ENCODE measurements at places on chromosomes 16 and 17.

DNA sequence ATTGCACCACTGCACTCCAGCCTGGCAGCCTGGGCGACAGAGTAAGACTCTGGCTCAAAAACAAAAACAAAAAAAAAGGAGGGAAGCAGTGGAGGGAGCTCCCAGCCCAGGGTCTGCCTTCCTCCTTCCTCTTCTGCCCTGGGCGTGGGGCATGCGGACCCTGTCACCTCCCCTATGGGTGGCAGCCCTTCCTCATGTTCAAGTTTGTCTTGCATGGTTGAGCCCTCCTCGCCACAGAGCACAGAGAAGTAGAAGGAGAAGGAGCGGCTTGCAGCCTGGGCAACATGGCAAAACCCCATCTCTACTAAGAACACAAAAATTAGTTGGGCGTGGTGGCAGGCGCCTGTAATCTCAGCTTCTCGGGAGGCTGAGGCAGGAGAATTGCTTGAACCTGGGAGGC, 21.4 kb upstream of the TIMP2 start:
- DNase-seq = no peak

- DNase-seq = no peak
Observed at GRCh38 chr16:47316442-47317015, 144.3 kb downstream of the ITFG1 start.

DNA sequence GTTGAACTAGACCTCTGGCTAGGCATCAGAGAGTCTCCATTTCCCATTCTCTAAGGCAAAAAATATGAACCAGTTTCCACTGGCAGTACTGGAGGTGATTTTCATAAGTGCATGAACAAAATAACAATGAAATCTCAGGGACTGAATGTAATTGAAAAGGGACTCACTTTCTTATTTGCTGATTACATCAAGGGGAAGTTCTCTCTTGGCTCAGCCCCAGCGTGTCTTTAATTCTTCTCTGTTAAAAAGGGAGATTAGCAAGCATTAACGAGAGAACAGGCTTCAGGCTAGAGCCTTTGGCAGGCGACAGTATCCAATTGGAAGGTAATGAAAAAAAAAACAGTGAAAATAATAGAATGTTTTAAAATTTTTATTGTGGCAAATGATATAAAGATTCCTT, 34.0 kb upstream of the ADAMTS18 start:
- DNase-seq = no peak

DNA sequence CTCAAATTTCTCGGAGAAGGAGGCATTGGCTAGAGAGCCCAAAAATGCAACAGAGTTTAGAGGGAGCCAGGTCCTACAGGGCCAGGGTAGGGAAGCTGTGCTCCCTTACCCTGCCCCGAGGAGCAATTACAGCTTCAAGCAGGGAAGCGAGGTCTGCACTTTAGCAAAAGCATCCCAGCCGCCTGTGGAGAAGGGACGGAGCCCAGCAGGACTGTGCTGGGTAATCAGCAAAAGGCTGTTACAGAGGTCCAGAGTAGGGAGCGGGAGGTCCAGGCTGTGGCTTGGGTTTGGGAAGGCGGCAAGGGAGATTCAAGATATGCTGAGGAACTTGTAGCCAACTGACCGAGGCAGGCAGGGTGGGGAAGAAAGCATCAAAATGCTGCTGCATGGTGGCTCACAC, 162.6 kb downstream of the TMEM132E start:
- no peak for DNase-seq

- no peak for DNase-seq
Observed at GRCh38 chr16:4733747-4734062, 366 bp downstream of the ANKS3 start.

GRCh38 chr16:79790854-79791253, 190.3 kb upstream of the MAF start:
- DNase-seq = no peak

- no peak for DNase-seq
Observed at GRCh38 chr16:88723507-88723887, 17.2 kb downstream of the CTU2 start.

Data from activated T-helper 1 cell treated with anti-CD3 and anti-CD28 coated beads, Interleukin-2, amount 50 U/mL, for 16 hours (primary cell).